ENCODE measurements at places on chromosomes 3 and 15.

DNA sequence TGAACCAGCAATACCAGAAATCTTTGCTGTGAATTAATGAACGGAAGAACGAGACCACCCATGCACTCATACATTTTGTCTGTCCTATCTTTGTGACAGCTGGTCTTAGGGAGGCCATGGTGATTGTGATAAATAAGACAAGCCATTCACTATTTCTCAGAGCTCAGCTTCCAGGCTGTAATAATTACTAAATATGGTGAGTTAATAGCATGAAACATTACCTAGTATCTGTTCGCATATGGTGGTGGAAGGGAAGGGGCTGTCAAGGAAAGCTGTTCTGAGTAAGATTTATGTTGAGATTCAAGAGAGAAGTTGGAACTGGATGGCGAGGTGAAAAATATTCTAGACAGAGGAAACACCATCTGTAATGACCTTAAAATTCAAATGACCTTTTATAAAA lies 719.0 kb upstream of the ZNF385D start:
- no peak for DNase-seq

- no peak for DNase-seq
These were observed 67.8 kb downstream of the NSUN3 start for GRCh38 chr3:94130690-94131089.

GRCh38 chr3:115980709-115981108 lies 357.4 kb downstream of the GAP43 start:
- DNase-seq = no peak

- no peak for DNase-seq
These were observed 35.7 kb upstream of the ZNF770 start for GRCh38 chr15:35023804-35024203.

DNA sequence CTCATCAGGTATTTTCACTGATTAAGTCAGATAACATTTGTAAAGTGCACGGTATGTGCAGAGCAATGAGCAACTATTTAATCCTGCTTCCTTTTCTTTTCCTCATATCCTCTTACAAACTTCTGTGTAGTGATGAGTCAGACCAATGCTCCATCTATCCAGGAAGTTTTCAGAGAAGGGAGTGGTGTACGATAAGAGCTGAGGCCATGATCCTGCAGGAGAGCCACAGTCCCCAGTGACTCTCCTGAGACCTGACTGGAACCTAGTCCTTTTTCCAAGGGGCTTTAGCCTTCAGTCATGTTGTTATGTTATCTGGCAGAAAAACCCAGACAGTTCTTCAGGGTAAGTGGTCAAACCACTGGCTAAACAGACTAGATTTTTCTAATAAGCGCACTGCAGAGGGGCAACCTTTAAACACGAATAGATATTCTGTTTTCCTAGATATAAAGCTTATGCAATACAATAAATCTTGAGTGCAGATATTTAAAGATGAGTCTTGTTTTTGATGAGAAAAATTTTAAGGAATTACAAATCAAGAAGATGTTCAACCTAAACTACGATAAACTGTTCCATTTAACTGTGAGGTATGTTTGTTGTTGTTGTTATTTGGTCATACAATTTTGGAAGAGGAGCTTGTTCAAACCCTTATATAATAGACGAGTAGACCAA lies 110.5 kb upstream of the RAP2B start:
- no peak for DNase-seq

GRCh38 chr3:135834465-135834864 lies 131.1 kb upstream of the PPP2R3A start:
- no peak for DNase-seq

DNA sequence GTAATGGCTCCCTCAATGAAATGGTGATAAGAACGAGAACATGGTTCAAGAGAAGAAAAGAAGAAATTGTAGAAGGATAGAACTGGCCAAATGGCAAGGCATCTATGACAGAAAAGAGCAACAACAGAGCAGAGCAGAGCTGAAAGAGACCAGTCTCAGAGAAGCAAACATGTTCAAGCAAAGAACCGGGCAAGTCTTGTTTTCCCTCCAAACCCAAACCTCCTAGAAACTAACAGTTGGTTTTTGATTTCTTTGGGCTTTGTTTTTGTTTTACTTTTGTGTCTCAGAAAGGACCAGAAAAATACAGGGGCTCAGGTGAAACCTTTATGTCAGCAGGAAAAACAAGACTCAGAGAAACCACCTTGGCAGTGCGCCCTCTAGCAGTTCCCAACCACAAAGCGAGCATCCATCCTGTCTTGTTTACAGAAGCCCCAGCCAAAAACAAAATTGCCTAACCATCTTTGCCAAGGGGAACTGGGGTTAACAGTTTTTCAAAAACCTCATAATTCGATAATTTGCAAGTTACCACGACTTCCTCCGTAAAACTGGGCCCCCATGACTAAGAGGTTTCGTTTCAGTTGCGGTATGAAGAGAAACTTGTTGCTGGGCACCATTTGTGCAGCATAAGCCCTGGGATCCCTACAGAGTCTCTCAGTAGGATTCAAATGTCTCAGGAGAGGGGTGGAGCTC lies 159.2 kb upstream of the SLC24A5 start:
- peak; percentile 26 for DNase-seq

DNA sequence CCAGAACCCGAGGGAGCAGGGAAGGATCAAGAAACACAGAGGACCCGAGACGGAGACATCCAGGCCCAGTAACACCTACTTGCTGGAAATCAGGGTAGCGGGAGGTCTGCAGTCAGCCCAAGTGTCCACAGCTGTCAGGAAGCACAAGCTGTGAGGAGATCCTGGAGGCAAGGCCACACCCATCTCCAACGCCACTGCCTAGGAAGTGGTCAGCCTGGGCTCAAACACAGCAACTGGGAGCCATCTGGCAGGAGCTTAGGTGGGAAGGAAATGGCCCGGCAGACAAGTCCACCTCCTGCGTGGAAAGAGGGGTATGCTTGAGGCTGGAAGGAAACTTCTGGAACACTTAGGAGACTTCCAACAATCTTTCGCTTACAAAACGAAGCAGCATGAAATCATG lies 407.1 kb downstream of the VPS13C start:
- no peak for DNase-seq

GRCh38 chr15:36894075-36894474 lies 206.3 kb downstream of the MEIS2 start:
- DNase-seq = no peak

- DNase-seq = no peak
These were observed 22.2 kb upstream of the ZMAT3 start for GRCh38 chr3:179093807-179094206.

DNA sequence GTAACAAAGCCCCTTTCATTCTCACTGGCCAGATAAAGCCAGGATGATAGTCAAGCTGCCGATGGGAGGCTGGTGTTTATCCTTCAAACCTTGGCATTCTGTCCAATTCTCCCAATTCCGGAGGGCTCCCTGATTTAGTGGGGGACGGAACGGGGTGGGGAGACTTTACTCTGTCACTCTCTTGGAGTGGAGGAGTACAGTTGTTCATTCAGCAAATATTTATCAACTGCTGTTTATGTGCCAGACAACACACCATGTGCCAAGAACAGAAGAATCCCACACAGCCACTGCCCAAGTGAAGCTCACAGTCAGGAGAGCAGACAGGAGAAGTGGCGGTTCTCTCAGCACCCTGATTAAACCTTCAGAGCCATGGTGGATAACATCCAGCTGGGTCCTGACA lies 63.3 kb downstream of the WNT5A start:
- no peak for DNase-seq

DNA sequence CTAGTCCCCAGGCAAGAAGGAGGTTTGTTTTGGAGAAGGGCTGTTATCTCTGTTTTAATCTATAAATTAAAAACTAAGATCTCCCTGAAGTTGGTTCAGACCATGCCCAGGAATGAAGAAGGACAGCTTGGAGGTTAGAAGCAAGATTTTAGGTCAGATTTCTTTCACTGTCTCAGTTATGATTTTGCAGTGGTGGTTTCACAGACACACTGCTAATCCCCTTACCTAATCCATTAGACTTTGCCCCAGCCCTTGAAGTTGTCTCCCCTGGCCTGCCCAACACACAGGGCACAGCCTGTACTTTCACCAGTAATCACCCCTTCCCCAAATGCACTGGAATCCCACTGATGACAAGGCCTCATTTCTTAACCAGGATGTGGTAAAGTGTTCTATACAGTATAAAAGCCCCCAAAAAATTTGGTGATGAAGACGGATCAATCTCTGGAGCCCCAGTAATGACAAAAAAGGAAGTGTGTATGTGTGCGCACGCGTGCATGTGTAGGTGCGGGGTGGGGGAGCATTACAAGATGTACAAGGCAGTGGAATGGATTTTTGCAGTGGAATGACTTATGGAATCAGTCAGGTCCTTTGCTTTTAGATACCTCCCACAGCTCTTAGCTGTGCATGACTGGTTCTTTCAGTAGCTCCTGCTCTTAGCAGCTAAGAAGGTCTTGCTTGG lies 73.1 kb upstream of the TERB2 start:
- no peak for DNase-seq

- DNase-seq = no peak
These were observed 14.2 kb upstream of the SPATA12 start for GRCh38 chr3:57046101-57046765.

DNA sequence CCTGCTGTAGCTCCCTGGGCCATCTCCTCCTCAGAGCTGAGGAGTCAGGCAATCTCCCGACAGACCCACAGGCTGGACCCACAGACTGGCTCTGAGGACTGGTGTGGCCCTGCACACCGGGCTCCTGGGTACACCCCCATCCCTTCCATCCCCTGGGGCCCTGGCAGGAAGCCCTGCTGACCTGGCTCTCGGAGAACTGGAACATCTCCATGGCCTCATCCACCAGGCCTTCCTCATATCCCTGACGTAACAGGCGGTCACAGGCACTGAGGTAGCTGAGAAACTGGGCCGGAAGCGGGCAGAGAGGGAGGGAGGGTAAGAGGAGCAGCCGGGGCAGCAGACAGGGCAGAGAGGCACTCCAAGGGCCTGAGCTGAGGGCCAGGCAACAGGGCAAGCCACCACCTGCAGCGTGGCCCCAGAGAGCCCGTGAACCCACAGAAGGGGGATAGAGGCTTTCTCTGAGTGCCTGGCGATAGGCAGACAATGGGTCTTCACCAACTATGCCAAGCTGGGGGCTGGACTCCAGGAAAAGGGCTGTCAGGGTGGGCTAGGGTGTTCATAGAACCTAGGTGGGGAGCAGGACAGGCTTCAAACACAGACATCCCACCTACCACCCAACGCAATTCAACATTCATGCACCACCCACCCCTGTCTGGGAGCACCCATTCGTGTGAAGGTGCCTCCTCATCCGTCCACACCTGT lies 17.9 kb downstream of the KBTBD13 start:
- DNase-seq = no peak

DNA sequence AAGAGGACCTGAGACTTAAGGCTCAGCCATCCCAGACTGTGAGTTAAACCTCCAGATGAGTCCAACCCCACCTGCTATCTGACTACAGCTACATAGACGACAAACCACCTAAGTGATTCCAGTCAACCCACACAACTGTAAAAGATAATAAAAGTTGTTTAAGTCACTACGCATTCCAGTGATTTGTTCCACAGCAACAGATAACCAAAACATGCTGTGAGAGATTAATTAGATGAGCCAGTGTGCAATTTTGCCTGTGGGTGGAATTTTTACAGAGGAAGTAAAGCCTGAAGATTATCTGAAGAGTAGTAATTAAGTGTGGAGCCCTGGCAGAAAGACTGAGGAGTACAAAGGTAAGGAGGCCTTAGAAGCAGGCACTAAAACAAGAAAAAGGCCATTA lies 5.4 kb downstream of the BTBD1 start:
- no peak for DNase-seq

DNA sequence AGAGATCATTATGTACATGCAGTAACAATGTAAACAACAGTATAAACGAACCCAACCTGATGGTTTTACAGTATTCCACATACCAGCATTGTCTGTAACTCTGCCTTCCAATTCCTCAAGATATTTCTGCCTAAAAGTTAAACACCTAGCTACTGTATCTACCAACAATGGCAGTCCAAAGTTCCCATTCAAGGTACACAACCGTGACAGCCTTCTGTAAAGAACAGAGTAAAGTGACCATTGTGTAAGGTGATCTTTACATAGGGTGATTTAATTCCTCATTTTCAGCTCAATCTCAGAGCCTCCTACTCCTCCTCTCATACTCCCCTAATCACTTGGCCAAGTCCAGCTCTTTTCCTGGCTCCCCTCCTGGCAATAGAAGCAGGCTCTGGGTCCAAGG lies 10.4 kb downstream of the SECISBP2L start:
- DNase-seq = no peak

DNA sequence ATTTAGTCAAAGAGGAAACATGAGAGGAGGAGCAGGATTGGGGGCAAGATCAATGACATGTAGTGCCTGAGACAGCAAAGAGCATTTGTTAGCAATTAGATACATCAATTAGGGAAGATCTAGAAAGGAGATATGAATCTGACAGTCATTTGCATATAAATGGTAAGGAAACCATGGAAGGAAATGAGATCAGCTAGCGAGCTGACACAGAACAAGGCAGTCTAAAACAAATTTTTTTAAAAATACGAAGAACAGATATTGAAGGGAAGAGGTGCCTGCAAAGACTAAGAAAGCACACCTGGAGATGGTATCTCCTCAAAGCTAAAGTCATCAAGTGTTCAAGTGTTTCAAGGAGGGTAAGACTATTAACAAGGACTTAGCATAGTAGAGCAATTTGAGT lies 4.6 kb downstream of the EPM2AIP1 start:
- DNase-seq = no peak

DNA sequence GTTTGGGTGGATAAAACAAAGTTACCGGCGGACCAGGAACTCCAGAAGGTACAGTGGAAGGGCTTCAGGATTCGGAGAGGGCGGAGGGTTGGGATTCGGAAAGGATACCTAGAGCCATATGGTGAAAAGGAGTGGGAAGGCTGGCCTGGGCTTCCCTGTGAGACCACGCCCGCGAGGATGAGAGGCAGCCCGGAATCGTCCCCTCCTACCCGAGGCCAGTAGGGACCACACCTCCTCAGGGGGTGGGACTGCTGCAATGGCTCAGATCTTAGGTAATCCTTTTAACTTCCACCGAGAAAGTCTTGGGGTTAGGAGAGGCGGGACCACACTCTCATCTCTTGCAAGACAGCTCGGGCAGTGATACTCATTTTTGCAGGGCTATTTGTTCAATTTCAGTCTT lies 511.3 kb downstream of the OCA2 start:
- DNase-seq = no peak

DNA sequence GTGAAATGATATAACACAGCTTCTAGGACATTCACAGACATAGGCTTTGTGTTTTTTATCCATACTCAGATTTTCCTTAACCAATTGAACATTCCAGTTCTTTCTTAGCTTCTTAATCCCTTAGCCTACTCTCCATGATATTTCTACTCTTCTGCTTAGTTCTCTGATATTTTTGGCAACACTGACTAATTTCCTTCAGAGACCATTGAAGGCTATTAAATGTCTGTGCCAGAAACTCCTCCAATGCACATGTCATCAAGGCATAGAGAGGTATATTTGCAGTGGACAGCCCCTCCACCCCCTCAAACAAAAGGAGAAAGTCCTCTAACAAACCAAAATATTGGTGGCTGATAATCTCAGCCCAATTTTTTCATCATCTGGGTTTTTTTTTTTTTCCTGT lies 105.9 kb upstream of the TSC22D2 start:
- DNase-seq = no peak

DNA sequence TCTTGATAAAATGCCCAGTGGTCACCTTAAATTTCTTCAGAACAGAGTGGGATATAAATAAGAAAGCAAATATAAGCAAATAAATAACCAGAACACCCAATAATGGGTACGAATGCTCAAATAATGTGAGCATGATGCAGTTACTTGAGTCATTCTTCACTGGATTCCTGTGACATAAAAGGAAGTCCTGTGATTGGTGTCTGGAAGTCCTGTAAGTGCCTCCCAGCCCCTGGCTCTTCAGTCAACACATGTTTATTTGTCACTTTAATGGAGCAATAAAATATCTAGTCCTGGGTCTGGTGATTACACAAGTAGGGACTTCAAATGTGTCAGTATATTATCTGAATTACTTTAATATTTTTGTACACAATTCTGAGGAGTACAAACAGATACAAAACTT lies 30.4 kb downstream of the TMEM212 start:
- DNase-seq = no peak
